ENCODE measurements at places on chromosomes 5 and 9.

DNA sequence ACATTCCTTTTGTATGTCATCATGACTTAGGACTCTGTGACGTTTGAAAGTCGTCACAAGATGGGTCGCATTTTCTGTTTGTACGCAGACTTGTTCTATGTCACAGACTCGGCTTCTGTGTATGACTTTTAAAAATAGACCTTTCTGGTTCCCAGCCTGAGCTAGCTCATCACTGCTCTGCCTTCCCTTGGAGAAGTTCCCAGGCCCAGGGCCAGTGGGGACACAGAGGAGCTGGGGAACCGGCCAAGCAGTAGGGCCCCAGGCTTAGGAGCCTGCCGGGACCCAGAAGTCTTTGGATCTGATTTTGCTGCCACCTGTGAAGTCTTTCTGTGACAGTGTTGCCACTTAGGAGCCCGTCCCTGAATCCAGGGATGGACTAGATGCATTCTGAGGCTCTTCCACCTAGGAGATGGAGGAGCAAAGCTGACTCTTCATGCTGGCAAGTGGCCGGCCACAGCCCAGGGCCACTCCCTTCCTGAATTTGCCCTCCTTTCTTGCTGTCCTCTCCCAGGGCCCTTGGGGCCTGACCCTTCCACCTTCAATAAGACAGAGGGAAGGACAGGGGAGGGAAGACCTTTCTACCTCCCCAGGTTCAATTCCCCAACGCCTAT, 18.1 kb upstream of the UBE2QL1 start:
- DNase-seq: no peak

DNA sequence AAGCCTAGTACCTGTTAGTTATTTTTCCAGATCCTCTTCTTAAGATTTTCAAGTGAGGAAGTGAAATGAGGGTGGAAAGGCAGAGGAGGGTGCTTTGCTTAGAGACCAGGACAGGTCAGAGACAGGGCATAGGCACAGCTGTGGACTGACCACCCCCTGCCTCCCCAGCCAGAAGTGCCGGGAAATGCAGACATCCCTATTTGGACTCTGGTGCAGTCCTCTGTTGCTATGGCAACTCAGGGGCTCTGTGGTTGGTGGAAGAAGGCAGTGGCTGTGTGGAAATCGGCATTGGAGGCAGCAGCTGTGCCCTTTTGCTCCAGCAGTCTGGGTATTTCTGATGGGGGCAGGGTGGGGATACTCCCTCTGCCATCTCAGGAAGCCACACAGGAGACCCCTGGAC, 43.3 kb upstream of the NDFIP1 start:
- DNase-seq: no peak

- DNase-seq: no peak
Observed at GRCh38 chr9:115524453-115525059, 406.6 kb upstream of the TNC start.

DNA sequence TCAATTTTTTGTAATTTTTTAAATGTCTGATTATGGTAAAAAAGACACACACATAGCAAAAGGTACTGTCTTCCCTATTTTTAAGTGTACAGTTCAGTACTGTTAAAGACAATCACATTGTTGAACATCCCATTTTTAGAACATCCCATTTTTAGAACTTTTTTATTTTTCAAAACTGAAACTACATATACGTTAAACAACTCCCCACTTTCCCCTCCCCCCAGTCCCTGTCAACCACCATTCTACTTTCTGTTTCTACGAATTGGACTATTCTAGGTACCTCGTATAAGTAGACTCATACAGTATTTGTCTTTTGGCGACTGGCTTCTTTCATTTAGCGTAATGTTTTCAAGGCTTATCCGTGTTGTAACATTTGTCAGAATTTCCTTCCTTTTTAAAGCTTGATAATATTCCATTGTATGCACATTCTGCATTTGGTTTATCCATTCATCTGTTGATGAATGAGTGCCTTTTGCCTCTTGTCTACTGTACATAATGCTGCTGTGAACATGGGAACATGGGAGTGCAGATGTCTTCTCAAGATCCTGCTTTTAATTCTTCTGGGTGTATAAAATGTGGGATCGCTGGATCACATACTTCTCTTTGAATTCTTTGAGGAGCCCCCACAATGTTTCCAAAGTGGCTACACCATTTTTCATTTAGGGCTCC, 154.0 kb downstream of the PIK3R1 start:
- no peak for DNase-seq

- no peak for DNase-seq
Observed at GRCh38 chr9:129469988-129470316, 150.9 kb downstream of the C9orf50 start.

GRCh38 chr5:1235379-1235778, 10.2 kb downstream of the SLC6A18 start:
- no peak for DNase-seq

- DNase-seq: no peak
Observed at GRCh38 chr5:135127439-135128240, 93.6 kb upstream of the PITX1 start.

DNA sequence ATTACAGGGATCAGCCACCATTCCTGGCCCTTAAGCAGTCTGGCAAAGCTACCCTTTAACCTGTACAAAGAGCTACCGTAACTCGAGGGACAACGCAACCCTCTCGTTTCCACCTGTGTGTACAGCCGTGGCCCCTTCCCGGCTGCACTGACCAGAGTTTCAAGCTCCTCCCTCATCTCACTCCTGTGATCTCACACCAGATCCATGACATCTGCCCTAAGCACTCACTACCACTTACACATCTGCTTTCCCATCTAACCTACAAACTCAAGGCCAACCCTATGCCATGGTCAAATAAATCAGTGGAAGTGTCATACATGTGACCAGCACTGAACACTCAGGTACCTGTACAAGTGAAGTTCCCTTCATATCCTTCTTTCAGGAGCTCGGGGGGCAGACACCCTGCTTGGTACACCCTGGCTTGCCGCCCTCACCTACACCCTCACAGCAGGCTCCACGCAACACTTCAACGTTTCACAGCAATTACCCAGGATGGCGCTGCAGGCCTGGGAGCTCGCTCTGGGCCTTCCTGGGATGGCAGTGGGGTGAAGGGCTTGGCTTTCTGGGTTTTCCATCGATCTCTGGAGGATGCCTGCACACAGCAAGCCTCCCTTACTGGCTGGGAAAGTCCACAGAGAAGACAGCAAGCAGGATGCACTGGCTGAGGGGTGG, 61.7 kb downstream of the PRRT1B start:
- DNase-seq: no peak

DNA sequence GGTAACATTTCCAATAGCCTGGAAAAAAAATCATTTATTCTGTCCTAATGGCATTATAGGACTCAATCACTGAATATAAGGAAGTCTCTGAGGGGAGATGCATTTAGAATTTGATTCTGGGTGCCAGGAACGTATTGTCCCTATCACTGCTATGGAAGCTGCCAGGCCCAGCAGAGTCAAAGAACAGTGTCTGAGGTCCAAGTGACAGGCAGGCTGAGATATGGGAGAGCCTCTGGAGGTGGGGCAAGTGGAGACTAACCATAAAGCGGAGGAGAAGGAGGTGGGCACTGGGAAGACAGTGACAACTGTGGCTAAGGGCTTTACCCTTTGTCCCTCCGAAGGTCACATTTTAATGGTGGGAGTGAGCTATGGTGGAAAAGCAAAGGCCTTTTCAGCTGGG, 505.5 kb downstream of the CTNND2 start:
- no peak for DNase-seq

GRCh38 chr5:102590467-102590866, 91.7 kb upstream of the SLCO6A1 start:
- DNase-seq: no peak

DNA sequence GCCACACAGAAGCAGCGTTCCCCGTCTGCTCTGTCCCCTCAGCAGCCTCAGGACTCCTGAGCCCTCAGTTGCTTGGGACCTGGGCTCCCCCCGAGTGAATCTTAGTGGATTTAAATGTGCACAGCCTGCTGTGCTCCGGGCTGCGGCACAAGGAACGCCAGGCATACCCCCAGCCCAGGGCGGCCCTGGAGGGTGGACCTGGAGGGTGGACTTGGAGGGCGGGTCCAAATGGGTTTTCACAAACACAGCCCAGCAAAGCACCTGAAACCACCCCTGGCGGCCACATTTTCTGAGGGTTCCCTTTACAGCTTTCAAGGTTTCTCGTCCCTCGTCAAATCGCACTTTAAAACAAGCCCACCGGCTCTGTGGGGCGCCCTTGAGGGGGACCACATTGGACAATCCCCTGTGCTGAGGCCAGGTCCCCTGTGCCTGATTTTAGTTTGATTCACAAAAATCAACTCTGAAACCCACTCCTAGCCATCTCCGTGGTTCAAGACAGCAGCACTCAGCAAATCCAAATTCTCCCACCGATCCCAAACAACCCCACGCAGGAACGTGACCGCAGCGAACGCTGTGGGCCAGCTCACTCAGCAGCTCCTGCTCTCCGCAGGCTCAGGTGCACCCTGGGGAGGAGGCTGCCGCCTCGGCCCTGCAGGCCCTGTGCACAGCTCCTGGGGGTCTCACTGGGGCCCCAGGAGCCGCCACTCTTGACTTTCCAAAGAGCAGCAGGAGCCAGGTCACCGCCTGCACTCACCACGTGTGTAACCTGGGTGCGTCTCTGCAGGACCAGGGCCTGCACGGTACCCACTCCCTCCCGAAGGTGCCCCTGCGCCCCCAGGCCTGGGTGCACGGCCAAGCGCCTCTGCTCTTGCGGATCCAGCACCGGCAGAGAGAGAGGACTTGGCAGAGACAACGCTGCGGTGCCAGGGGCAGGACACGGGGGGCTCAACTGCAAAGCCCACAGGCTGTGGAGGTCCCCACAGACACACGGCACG, 29.1 kb downstream of the TERT start:
- no peak for DNase-seq

GRCh38 chr9:98315067-98315453, 59.6 kb upstream of the TBC1D2 start:
- DNase-seq: no peak

DNA sequence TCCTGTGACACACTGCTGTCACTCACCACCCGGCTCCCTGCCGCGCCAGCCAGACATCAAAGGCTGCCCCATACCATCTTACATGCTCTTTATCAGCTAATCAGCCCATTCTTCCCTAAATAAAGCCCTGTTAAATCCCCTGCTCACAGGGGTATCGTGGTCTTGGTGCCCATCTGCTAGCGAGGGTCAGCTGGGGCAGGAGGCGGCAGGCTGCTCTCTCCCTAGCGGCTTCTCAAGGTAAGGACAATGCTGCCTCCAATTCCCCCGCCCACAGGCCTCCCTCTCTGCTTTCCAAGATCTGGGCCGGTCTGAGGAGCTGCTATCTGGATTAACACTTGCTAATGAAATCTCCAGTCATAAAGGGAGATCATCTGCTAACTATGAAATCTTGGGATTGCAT, 26.8 kb downstream of the BARHL1 start:
- no peak for DNase-seq

GRCh38 chr5:128949847-128950546, 15.3 kb upstream of the SLC27A6 start:
- no peak for DNase-seq

- DNase-seq: no peak
Observed at GRCh38 chr5:55480781-55481180, 54.0 kb downstream of the PLPP1 start.

DNA sequence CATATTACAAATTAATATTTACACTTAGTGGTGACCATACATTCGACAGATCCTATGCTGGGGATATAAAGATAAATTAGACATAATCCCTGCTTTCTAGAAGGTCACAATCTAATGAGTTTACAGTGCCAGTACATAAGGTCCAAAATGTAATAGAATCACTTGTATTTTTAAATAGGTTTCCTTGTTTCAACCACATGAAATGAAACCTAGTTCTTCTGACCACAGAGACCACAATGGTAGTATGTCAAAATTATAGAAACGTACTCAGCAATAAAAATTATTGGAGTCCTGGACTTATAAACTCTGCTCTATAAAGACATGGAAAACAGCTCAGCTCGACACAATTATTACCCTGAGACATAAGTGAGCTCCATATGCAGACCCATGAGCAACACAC, 444.3 kb downstream of the SPOCK1 start:
- no peak for DNase-seq

GRCh38 chr5:404666-405241, 38.2 kb upstream of the EXOC3 start:
- no peak for DNase-seq

DNA sequence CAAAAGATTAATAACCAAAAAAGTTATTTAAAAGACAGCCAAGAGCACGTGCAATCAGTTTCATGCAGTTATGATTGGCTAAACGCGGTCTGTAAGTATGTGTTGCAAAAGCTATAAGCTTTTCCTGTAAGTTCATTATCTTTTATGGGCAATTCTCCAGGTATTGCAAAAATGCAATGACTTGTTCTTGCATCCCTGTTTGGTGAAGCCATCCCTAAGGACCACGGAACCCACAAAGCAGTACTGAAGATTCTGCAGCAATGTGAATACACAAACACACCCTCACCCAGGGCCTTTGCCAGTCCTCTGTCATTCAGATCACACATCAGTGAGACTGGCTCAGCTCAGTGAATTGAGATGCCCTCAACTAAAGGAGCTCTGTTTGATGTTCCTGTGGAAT, 11.4 kb downstream of the GCNT4 start:
- no peak for DNase-seq

DNA sequence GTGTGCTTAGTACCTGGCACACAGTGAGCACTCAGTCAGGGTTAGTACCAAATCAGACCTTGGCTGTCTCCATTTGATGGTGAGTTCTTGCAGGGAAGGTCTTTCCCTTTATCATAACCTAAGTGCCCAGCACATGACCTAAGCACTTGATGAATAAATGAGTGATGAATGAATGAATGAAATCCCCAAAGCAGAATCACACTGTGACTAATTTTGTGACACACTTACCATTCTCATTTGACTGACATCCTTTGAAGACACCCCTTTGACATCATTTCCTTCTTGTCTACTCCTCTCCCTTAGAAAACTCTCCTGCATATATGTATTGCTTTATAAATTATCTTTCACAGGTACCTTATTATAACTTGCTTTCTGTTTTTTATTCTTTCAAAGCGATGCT, 130.2 kb upstream of the ELL2 start:
- DNase-seq: no peak

- DNase-seq: no peak
Observed at GRCh38 chr9:100848726-100849125, 179.8 kb upstream of the PLPPR1 start.

All from activated T-cell treated with anti-CD3 and anti-CD28 coated beads, Interleukin-2, amount 50 U/mL, for 1 hour (primary cell).